Cortex of kidney (tissue), 1 donor: ENCODE measurements at places on chromosomes 2 and 18.

DNA sequence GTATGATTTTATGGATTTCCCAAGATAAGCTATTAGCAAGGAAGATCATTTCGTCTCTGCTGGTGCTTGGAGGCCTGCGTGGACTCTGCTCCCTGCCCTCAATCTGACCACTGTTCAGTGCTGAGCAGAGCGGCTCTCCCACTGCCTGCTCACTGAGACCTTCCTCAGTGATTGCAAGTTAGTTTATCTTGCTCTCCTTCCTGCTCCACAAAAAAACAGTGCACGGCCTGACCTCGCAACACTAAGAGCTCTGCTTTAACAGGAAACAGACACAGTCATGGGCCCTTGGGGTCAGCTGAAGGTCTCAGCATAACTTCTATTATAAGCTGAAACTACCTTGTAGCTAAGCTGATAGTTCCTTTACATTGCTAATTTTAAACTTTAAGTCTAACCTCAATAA is 53.1 kb downstream of the PRELID3A start:
- DNase-seq = no peak

GRCh38 chr2:189581354-189582139 is 961 bp upstream of the SLC40A1 start:
- DNase-seq = no peak

DNA sequence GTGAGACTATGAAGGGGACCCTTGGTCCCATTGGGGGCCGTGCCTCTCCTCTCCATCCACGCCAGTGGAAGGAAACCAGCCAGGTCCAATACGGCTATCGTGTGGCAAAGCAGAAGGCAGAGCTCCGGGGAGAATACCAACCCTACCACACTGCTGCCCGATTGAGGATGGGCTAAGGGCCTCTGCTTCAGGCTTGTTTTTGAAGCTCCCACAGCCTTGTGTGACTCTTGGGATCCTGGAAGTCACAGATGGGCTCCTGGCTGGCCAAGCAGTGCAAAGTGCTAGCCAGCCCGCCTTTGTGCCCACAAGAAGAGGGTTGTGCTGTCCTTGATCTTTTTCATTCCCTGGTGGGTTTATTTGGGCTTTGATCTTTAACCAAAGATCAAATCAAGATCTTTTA is 70.6 kb upstream of the ID2 start:
- DNase-seq = no peak

DNA sequence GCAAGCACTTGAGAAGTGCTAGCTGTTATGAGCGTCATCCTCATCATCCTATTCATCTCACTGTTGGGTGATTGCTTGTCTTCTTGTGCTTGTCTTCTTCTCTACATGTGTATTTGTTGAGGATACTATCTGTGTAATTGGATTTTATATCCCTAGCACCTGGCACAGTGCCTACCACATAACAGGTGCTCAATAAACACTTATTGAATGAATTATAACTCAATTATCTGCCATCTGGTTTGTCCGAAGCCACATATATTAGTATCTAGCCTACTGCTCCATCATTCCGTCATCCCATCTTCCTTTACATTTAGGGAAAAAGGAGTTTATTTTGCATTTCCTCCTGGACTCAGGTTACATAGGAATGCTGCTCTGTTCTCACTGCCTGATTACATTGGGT is 330.4 kb upstream of the ETAA1 start:
- DNase-seq = no peak

DNA sequence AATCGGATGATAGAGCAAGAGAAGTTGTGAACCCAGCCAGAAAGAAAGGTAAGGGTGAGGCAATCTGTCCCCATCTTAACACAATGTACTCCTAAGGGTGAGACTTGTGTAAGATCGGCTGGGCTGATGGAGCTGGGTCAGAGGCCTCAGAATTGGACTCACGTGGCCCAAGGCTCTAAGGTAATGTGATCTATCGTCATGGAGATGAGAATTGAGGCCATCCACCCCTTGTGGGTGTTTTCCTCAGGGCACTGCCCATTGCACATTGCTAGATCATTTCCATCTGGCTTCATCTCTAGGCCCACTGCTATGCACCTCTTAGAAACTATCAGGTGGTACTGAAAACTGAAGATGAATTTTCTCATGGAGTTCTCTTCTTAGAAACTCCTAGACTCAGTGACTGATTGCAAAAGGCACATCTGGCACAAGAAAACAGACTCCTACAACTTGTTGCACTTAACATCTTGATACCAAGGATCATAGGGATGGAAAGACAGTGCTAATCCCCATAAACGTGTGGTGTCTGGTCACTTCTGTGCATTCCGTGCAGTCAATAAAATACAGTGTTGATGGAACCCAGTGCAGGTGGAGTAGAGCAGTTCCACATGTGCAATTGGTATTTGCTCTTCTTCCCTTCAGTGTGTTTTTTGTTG is 228.9 kb upstream of the FOSL2 start:
- DNase-seq = no peak
